ENCODE measurements at places on chromosomes 12 and 14. TPM values are rescaled to one million over a fixed set of nuclear protein-coding genes. Genes with fewer than 3 reads are reported as not detected.

DNA sequence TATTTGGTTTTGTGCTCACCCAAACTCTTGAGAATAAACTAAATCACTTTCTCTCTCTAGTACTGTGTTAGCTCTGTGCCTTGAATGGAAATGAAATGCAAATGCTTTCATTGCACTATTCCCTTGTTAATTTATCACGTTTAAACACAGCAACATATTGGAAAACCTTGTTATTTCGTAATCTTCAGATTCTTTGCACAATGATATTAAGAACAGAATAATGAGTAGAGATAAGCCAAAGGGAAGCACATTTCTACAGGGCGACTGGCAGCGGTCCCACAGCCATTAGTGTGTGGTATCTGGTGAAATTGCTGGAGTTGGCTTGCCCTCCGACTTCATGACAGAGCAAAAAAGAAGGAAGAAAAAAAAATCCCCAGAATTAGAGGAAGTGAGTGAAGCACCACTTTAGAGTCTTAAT, 166.1 kb upstream of the E2F7 start:
- no peaks in the 10 kb centered on the region for H3K36me3 ChIP-seq
- DNase-seq, result peak; percentile 52
- no peaks in the 10 kb centered on the region for H3K27me3 ChIP-seq
- H3K4me1 ChIP-seq, result no peaks in the 10 kb centered on the region
- H3K27ac ChIP-seq, result peak overlapping the region; percentile 56

GRCh38 chr14:31492759-31493498, 5.1 kb upstream of the GPR33 start:
- no peak for DNase-seq
- H3K4me3 ChIP-seq, result no peak overlapping the region
- no peaks in the 10 kb centered on the region for H3K4me1 ChIP-seq
- H3K36me3 ChIP-seq, result no peaks in the 10 kb centered on the region
- no peak overlapping the region for H3K27ac ChIP-seq

- no peaks in the 10 kb centered on the region for H3K4me1 ChIP-seq
- no peaks in the 10 kb centered on the region for H3K27me3 ChIP-seq
- no peak for DNase-seq
- H3K36me3 ChIP-seq, result no peaks in the 10 kb centered on the region
- H3K4me3 ChIP-seq, result no peak overlapping the region
Measured at GRCh38 chr14:45060551-45060950, 23.4 kb upstream of the PRPF39 start.

DNA sequence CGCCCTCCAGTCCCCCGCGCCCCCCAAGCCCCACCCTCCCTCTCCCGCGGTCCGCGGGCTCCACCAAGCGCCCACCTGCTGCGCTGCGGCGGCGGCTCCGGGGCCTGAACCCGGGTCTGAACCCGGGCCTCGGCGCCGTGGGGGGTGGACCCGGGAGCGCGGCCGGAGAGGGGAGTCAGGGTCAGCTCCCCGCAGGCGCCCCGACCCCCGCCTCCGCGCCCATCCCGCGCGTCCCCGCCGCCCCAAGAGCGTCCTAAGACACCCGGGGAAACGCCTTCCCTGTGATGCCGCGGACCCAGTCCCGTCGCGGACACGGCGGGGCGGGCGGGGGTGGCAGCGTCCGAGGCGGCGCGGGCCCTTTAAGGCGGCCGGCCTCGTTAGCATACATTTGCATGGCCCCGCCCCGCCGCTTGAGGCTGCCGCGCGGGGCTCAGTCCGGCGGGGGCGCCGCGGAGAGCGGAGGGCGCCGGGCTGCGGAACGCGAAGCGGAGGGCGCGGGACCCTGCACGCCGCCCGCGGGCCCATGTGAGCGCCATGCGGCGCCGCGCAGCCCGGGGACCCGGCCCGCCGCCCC, at the start of gene MMP17:
Gene MMP17 (plus strand): TSS at position 433 of the 574 bp plus-strand sequence. CDS start 102 bp downstream, at position 535.
- no peaks in the 10 kb centered on the region for H3K27me3 ChIP-seq
- H3K36me3 ChIP-seq, result no peaks in the 10 kb centered on the region
- H3K27ac ChIP-seq, result peak within 1 kb of the TSS; percentile 91
- DNase-seq, result no peak

The NFE2 gene
- 0.33 TPM for total RNA-seq

The PTGER2 gene
- total RNA-seq, result 1.8 TPM
